MG63 (cell line): ENCODE measurements at places on chromosomes 4 and X. TPM values are rescaled to one million over a fixed set of nuclear protein-coding genes. Genes with fewer than 3 reads are reported as not detected.
A peak's percentile ranks its signal among the peaks of the same experiment; 100 is the strongest.

The GPR50 gene
- total RNA-seq = not detected in 2 replicates

- peak; percentile 44 for DNase-seq
Measured at GRCh38 chrX:109533631-109534030, 3.0 kb upstream of the NXT2 start.

The PLRG1 gene
- total RNA-seq = 62.1 and 76.8 TPM in 2 replicates

DNA sequence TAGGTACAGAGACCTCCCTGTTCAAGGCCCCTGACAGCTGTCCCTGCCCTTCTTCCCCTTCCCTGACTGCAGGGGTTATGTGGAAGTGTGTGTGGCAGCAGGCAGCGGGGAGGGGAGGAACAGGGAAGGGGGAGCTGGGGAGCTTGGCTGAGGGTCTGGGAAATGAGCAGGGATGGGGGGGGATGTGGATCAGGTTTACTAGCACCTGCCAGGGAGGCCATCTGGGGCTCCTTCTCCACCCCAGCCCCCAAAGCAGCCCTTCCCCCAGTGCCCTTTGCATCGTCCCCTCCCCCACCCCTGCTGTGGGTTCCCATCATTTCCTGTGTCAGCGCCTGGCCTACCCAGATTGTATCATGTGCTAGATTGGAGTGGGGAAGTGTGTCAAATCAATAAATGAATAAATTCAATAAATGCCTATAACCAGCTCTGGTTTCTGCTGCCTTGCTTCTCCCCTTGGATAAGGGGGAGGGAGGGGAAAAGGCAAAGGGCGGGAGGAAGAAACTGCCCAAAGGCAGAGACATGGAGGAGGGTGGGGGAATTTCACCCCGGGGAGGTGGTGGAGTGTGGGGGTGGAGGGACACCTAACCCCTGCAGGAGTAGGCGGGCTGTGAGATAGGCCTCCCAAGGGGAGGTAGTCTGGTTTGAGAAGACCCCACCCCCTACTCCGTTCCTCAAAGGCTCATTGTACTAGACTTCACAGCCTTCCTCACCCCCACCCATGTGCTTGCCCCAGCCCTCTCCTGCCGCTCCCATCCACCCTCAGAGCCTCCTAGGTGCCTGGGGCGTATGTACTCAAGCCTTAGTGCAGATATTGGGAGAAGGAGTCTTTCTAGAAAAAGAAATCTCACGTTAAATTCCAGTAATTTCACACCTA lies 3.2 kb downstream of the CXorf65 start:
- no peak for DNase-seq

GRCh38 chrX:114985967-114986592 lies 31.3 kb downstream of the IL13RA2 start:
- no peak for DNase-seq

DNA sequence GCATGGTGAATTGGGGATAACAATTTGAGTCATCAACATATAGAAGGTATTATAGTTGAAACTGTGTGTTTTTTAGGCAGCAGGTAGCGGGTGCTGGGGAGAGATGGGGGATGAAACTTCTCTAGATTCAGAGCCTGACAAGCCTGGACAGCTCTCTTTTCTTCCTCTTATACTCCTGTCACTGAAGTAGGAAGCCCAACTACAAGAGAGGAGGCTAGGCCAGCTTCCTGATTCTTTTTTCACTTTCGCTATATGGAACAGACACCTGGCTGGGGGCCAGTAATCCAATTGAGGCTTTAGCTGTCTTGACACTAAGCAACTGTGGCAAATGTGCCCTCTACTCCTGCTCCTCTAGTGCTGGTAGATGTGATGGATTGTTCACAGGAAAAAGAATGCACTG lies 69.2 kb downstream of the PHKA1 start:
- no peak for DNase-seq

The GDPD2 gene
- 0.43 TPM in 1 of 2 replicates, not detected in the other for total RNA-seq

- peak; percentile 88 for DNase-seq
Measured at GRCh38 chrX:129701624-129702069, 37.1 kb upstream of the XPNPEP2 start.
